ENCODE measurements at places on chromosomes 1 and 21.

- no peak for DNase-seq
Observed at GRCh38 chr1:230140221-230141020, 73.4 kb downstream of the GALNT2 start.

DNA sequence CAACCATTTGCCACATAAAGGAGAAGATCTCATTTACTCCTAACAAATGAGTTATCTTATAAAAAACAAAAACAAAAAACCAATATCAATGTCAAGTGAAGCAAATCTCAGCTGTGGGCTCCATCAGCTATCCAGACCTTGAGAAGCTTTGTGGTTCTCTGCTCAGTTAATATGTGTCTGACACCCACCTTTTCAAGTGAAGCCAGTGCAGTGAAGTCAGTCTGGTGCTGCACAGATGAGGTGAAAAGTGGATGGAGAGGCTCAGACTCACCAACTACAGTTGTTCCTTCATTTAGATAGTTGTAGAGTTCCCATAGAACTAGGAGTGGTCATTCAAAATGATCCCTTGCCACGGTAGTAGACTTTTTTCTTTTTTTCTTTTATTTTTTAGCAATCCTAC is 106.8 kb downstream of the NTNG1 start:
- no peak for DNase-seq

DNA sequence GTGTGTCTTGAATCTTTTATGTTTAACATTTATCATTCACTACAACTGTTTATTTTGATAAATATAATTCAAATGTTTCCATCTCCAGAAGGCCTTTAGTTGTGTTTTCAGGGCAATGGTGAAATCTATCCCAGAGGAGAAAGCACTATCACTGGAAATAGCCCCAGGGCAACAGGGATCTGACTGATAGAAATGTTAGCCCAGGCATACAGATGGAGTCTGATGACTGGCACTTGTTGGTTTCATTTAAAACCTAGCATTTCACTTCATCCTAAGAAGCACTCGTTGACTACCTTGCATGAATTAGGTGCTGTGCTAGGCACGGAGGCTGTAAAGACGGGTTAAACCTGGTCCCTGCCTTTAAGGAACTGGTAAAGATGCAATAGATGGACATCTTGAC is 103.1 kb downstream of the C1orf21 start:
- no peak for DNase-seq

GRCh38 chr1:23018661-23019093 is 591 bp upstream of the KDM1A start:
- DNase-seq, result no peak
